ENCODE measurements at places on chromosomes 1 and 21.

DNA sequence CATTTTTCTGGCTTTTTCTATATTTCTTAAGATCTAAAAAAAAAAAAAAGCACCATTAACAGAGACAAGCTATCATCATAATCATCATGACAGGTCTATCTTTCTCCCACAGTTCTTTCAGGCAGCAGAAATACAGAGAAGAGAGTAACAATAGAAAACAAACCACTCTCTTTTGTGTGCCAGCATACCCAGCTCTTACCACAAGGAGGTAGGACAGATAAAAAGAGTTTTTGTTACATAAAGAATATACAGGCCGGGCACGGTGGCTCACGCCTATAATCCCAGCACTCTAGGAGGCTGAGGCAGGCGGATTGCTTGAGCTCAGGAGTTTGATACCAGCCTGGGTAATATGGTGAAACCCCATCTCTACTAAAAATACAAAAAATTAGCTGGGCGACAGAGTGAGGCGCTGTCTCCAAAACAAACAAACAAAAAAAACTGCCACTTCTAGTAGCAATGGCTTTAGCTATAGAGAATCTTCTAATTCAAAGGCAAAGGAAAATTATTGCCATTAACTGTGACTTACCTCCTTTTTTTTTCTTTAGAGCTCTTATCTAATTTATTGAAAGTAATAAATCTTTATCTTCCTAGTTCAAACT lies 39.7 kb downstream of the ANKRD13C start:
- no peak for DNase-seq
- H3K4me1 ChIP-seq: peaks cover 12% of the 10 kb centered on the region
- peaks cover 4% of the 10 kb centered on the region for H3K36me3 ChIP-seq
- no peak overlapping the region for H3K27ac ChIP-seq
- no peaks in the 10 kb centered on the region for H3K27me3 ChIP-seq

DNA sequence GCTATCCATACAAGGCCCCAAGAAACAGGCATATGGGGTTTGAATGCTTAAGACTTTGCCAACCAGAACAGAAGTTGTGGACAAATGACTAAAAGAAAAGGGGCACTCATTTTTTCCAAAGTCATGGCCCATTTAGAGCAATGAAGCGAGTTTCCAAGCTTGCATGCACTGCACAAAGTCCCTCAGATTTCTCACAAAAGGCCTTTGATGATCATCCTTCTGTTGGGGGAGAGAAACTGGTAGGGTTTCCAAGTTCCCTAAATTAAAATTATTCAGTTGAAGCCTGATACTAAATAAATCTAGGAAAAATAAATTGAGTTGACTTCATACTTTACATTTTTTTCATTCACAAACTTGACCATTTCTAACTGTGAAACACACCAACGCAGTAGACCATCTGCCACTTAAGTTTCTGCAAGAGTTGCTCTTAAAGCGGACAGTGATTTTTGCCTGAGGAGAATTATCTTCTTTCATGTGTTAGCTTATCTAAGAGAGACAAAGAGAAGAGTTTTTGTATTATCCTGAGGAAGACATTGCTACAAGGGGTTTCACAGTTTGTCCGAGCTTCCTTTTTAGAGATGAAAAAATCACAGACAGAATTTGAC lies 139.2 kb downstream of the SEC16B start:
- H3K27me3 ChIP-seq: no peaks in the 10 kb centered on the region
- no peak overlapping the region for H3K4me3 ChIP-seq
- no peak for DNase-seq
- H3K36me3 ChIP-seq: no peaks in the 10 kb centered on the region
- no peak overlapping the region for H3K27ac ChIP-seq

DNA sequence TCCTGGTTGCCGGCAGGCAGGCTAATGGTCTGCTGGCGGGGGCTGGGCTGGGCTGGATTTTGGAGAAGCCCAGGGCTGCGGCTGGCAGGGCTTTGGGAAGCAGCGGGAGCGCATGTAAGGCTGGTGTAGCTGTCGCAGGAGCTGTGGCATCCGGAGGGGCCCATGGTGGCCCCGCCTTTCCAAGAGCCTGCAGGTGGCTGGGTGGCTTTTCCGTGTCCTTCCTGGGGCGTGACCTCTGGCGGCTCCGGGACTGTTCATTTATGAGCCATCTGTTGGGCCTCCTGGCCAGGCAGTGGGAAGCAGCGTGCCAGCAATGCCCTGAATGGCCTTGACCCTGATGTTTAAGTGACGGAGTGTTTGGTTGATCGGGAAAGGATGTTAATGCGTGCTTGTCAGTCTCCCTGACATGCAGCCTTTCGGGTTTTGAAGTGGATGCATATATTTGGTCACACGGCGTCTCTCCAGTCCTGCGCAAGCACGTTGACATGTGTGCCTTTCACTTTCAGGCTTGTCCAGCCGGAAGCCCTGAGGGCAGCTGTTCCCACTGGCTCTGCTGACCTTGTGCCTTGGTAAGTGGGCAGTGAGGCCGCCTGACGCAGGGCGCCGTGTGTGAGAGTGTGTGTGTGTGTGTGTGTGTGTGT lies 38.5 kb downstream of the AGPAT3 start:
- no peaks in the 10 kb centered on the region for H3K27me3 ChIP-seq
- no peak for DNase-seq
- H3K36me3 ChIP-seq: peaks cover 49% of the 10 kb centered on the region
- H3K27ac ChIP-seq: no peak overlapping the region

DNA sequence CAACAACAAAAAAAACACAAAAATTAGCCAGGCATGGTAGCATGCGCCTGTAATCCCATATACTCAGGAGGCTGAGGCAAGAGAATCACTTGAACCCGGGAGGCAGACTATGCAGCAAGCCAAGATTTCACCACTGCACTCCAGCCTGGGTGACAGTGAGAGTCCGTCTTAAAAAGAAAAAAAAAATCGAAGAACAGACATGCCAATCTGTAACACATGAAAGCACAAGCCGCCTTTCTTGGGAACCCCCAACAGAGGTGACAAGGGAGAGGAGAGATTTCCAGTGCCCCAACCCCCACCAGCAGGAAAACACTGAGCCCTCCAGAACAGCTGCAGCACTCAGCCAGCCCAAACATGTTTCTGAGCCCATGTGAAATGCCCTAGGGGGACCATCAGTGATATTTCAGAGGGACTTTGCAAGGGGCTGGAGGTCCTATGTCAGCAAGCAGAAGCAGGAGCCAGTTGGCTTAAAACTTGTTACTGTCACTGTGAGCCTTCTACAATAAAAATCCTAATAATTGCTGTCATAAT lies 14.2 kb upstream of the EFNA1 start:
- DNase-seq: no peak
- no peak overlapping the region for H3K27ac ChIP-seq
- no peak overlapping the region for H3K4me3 ChIP-seq
- H3K4me1 ChIP-seq: no peaks in the 10 kb centered on the region
- no peaks in the 10 kb centered on the region for H3K36me3 ChIP-seq

- H3K4me3 ChIP-seq: no peak overlapping the region
- no peaks in the 10 kb centered on the region for H3K36me3 ChIP-seq
- no peaks in the 10 kb centered on the region for H3K4me1 ChIP-seq
- no peak for DNase-seq
Measured at GRCh38 chr1:224534731-224535130, 81.4 kb upstream of the CNIH3 start.

- no peak overlapping the region for H3K4me3 ChIP-seq
- H3K4me1 ChIP-seq: no peaks in the 10 kb centered on the region
- H3K36me3 ChIP-seq: peaks cover 6% of the 10 kb centered on the region
- peaks cover 4% of the 10 kb centered on the region for H3K27me3 ChIP-seq
- no peak overlapping the region for H3K27ac ChIP-seq
Measured at GRCh38 chr1:25080294-25081209, 150.5 kb upstream of the RUNX3 start.

DNA sequence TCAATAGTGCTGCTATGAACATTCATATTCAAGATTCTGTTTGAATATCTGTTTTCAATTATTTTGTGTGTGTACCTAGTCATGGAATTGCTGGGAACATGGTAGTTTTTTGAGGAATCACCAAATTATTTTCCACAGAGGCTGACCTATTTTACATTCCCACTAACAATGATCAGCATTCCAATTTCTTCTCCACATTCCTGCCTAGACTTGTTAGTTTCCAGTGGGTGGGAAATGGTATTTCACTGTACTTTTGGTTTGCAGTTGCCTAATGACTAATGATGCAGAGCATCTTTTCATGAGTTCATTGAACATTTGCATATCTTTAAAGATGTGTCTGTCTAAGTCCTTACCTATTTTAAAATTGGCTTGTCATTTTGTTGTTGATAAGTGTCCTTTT lies 1182.6 kb upstream of the B3GALT2 start:
- no peaks in the 10 kb centered on the region for H3K27me3 ChIP-seq
- H3K36me3 ChIP-seq: no peaks in the 10 kb centered on the region
- H3K4me1 ChIP-seq: no peaks in the 10 kb centered on the region
- H3K4me3 ChIP-seq: no peak overlapping the region
- H3K27ac ChIP-seq: no peak overlapping the region
- DNase-seq: no peak

- H3K27me3 ChIP-seq: no peaks in the 10 kb centered on the region
- H3K4me1 ChIP-seq: peaks cover 17% of the 10 kb centered on the region
- peaks cover 85% of the 10 kb centered on the region for H3K36me3 ChIP-seq
- DNase-seq: no peak
- H3K4me3 ChIP-seq: no peak overlapping the region
Measured at GRCh38 chr1:247165674-247166073, 6.1 kb downstream of the ZNF124 start.

DNA sequence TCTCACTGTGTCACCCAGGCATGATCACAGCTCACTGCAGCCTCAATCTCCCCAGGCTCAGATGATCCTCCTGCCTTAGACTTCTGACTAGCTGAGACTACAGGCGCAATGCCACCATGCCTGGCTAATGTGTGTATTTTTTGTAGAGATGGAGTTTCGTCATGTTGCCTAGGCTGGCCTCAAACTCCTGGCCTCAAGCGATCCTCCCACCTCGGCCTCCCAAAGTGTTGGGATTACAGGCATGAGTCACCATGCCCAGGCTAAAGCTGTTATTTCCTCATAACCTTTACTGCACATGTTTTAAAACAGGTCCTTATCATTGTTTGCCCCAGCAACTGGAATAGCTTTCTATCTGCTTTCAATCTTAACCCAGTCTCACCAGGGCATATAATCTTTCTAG lies 2.9 kb downstream of the SARS1 start:
- peaks cover 24% of the 10 kb centered on the region for H3K4me1 ChIP-seq
- peaks cover 31% of the 10 kb centered on the region for H3K36me3 ChIP-seq
- H3K27me3 ChIP-seq: no peaks in the 10 kb centered on the region
- peak overlapping the region; percentile 37 for H3K27ac ChIP-seq
- no peak for DNase-seq
